Activated T-cell treated with anti-CD3 and anti-CD28 coated beads for 4 hours (primary cell): ENCODE measurements at places on chromosomes 1 and 21.

DNA sequence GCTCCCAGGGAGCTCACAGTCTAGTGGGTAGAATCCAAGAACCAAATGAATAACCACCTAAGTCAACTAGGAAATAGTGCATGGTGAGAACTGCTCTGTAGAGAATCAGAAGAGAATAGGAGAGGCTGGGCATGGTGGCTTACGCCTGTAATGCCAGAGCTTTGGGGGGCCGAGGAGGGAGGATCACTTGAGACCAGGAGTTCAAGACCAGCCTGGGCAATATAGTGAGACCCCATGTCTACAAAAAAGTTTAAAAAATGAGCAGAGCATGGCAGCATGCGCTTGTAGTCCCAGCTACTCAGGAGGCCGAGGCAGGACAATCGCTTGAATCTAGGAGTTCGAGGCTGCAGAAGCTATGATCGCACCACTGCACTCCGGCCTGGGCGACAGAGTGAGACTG is 122.3 kb upstream of the IRF2BP2 start:
- no peak for DNase-seq

DNA sequence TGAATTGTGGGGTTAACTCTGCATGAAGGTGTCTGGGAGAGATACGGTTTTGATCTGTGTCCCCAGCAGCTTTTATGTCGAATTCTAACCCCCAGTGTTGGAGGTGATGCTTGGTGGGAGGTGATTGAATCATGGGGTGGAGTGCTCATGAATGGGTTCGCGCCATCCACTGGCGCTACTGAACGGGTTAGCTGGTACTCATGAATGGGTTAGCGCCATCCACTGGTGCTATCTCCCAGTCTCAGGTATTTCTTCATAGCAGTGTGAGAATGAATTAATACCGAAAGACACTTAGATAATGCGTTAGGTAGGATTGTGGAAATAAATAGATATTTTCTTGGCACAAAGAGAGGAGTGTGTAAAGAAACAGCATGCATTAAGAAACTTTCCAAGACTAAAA is 32.9 kb upstream of the CLDN8 start:
- DNase-seq: no peak

- no peak for DNase-seq
Observed at GRCh38 chr1:201659572-201659971, 120.6 kb downstream of the NAV1 start.

DNA sequence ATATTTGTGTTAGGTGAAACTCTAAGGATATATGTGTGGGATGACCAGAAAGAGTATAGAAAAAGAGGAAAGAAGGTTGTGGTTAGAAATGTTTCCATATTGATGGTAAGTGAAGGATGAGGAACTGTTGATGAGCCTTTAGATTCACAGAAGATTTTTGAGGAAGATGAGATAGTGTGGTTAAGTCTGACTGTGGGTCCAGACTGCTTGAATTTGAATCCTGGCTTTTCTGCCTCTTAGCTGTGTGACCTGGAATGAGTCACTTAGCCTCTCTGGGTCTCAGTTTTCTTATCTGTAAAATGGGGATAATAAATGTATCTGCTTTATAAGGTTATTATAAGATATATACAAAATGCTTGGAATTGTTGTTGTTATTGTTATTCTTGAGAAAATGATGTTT is 27.5 kb downstream of the RGL1 start:
- DNase-seq: no peak

DNA sequence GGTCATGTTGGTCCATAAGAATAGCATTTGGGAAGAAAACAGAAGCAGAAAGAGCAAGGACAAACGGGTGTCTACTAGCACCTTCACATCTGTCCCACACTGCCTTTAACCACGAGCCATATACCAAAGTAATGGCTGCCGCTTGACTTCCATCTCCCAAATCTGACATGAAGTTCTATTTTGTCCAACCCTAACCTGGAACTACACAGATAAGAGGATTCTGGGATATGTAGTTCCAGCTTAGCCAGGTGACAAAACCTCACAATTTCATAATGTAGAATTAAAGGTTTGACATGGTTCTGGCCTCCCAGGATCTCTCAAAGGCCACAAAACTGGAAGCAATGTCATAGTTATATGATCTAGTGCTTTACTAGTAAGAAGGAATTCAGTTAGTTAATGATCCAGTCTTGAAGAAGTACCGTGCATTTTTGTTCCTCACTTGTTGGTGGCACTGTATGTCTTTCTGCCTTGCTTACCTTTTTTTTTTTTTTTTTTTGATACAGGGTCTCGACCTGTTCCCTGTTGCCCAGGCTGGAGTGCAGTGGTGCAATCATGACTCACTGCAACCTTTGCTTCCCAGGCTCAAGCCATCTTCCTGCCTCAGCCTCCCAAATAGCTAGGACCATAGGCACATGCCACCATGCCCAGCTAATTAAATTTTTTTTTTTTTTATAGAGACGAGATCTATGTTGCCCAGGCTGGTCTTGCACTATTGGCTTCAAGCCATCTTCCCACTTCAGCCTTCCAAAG is 17.5 kb downstream of the PTGFRN start:
- DNase-seq: no peak

- DNase-seq: no peak
Observed at GRCh38 chr21:17911628-17912027, 92.5 kb upstream of the C21orf91 start.

GRCh38 chr1:219226196-219226595 is 52.5 kb downstream of the LYPLAL1 start:
- no peak for DNase-seq

GRCh38 chr1:205986861-205987260 is 16.3 kb downstream of the RAB7B start:
- no peak for DNase-seq

DNA sequence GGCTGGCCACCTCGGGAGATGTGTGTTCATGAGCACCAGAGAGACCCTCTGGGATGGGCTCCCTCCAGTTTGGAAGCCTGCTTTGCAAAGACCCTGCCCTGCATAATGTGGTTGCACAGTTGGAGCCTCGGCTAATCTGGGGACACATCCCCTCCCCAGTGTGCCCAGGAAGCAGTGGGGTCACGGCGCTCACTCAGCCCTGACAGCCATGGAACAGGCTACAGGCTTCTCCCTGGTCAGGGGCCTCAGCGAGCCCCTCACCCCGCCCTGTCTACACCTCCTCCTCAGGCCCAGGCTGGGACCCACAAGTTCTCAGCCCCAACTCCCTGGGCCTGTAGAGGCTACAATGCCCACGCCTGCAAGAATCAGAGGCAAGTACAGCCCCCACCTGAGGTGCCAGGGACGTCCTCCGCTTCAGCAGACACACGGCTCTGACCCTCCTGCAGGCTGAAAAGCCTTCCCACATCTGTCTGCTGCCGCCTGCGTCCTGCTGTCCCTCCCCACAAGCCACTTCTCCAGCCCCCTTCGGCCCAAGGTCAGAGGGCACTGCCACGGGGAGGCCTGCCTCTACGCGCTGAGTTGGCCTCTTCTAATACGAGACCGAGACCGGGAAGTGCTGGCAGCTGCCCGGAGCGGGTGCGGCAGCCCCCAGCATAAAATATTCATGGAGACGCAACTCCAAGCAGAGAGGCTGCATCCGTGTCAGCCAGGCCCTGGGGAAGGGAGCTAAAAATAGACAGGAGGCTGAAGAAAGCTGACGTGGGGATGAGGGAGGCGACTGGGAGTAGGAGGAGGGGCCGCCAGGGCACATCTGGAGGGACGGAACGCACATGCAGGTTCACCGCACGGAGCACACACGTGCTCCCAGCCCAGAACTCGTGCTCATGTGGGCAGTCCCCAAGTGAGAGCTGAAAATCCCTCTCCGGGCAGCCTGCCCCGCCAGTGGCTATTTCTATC is 15.2 kb upstream of the GPR153 start:
- DNase-seq: no peak

- no peak for DNase-seq
Observed at GRCh38 chr1:119285482-119285881, 83.1 kb upstream of the HAO2 start.

- no peak for DNase-seq
Observed at GRCh38 chr1:240468656-240469055, 143.3 kb downstream of the GREM2 start.

- DNase-seq: no peak
Observed at GRCh38 chr1:85273397-85273796, 3.0 kb downstream of the BCL10 start.

DNA sequence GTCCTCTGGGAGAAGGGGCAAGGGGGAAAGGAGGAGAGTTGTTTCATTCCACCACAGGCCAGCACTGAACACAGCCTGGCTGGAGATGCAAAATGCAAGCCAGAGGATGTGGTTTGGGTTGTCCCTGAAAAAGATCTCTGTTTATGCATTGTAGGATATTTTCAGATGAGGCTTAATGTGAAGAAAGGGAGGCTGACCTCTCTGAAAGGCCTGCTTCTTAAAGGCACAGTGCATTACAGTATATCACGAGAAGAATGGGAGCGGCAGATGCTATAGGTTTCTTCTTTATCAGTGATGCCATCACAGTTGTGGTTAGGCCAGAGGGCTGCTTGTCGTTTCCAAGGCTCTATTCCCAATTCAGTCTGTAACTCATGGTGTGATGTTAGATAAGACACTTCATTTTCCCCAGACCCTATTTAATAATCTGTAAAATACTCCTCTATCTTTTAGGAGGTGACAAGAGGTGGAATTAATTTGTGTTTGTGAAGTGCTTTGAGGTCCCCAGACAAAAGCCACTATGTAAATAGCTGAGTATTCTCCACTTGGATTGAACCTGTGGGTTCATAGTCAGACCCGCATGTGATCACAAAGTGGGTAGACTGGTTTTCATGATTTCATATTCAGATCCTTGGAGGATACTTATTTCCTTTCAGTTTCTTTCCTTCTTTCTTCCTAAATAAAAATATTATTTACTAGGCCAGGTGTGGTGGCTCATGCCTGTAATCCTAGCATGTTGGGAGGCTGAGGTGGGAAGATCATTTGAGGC is 76.5 kb upstream of the WDR26 start:
- no peak for DNase-seq

DNA sequence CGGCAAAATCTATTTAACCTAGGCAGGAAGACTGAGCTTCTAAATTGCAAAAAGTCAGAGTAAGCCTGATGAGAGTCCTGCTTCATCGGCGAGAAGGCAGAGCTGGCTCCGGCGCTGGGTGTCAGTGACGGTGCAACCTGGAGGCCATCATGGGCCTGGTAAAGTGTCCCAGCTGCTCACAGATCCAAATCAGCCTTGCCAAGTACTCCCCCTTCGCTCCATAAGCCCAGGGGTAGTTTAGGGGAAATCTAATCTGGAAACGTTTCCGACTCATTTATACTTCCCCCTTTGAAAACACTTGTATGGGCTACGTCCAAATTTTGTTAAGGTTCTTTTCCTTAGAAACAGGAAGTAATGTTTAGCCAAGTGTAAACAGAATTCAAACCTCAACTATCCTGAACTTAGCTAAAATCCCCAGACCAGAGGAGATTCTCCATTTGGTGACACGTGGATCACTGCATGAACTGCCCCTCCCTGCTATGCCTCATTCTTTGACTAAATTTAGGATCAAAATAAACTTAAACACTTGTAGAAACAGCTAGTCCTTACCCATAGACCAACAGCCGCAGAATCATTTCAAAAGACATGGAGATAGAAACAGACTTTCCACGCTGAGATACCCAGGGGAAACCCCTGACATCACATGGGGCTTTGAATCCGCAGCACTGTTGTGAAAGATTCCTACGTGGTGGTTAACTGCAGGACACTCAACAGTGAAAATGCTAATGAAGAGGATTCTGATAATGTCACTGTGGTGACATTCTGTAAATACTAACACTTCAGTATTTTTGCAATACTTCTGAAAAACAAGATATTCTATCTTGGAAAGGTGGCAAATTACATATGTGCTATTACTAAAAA is 172.7 kb downstream of the TGFBR3 start:
- DNase-seq: no peak

DNA sequence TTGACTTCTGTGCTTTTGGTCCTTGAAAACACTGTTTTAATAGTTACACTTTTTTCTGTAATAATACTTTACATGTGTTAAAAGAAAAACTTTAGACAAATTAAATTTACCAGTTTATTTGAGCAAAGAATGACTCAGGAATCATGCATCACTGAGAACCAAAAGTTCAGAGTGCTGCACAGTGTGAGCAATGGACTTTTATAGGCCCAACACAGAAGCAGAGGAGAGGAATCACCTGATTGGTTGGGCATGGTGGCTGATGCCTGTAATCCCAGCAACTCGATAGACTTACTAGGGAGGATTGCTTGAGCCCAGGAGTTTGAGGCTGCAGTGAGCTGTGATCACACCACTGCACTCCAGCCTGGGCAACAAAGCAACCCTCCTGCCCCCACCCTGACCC is 29.3 kb downstream of the ZNF648 start:
- no peak for DNase-seq

DNA sequence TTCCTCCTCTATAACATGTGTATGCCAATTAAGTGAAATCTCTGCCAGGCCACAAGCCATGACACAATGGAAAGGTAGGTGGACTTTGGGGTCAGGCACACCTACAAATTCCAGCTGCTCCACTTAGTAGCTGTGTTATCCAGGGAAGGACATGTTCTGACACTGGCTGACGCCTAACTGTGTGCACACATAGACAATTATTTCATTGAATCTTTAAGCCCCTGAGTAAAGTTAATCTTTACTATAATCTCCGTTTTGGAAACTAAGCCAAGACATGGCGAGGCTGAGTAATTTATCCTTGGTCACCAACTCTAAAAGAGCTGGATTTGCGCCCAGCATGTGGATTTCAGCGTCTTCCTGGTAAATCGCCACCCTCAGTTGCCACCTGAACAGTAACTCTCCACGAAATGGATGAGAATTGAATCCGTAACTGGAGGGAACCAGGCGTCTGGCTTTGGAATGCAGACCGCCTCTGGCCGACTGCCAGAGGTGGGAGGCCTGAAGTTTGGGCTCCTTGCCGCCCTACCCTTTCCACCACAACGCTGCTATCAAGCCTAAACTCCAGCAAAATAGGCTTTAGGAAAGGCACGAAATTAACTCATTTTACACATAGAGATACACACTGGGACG is 888 bp upstream of the SNRPE start:
- no peak for DNase-seq

DNA sequence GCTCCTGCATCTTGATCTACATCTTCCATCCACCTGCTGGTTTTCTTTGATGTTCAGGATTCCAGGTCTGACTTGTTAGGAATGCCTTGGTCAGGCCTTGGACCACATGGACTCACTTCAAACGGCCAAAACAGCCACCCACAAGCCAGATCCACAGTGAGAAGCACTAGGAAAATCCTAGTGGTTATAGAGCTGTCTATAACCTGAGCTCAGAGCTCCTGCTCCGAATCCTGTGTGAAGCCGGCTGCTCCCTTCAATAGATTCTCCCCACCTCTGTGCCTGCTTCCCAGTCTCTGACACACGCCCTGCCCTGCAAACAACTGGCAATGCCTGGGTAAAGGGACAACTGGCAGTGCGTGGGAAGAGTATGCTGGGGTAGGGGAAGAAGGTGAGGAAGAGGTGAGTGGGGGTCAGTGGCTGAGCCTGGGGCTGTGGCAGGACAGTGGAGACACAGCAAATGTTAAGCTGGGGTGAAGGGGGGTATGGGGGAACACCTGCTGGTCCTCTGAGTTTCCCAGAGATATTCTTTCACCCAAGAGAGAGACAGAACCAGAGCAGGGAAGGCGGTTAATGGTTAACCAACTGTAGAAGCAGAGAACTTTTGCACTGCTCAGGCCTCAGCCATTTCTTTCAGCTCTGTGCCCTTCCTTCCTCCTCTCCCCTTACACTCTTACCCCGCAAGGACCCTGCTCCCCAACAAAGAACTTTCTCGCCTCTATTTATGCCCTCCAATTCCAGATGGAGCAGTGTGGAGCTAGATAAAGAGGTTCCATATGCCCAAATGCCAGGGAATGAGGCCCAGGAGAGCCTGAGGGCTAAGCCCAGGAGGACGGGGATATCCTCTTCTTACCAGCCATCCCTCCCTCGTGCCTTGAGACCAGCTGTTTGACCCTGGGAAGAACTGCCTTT is 4.5 kb downstream of the PLXNA2 start:
- no peak for DNase-seq
